ENCODE measurements at places on chromosomes 5 and 9.

- DNase-seq, result no peak
Measured at GRCh38 chr5:71770381-71770780, 51.3 kb downstream of the CARTPT start.

- DNase-seq, result no peak
Measured at GRCh38 chr5:151430731-151431130, 16.7 kb upstream of the SLC36A1 start.

DNA sequence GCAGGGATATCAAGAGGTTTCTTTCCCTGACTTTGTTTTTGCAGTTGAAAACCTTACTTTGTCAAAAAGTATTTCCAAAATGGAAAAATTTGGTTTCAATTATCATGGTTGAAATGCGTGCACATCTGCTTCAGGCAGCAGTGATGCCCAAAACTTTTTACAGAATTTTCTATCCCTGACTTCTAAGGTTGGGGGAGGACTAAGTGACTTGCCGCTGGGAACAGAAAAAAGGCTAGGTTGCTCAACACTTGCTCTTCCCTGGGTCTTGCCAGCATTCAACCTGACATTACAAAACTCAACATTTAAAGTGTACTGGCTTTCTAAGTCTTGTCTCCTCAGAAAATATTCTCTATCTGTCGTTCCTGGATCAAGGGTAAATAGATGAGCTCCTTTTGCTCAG, 4.7 kb downstream of the KLHL3 start:
- no peak for DNase-seq

- no peak for DNase-seq
Measured at GRCh38 chr9:130246126-130246525, 19.4 kb upstream of the HMCN2 start.

GRCh38 chr9:135877791-135878527, 29.4 kb downstream of the CAMSAP1 start:
- no peak for DNase-seq

GRCh38 chr9:114928136-114928535, 2.3 kb downstream of the TNFSF8 start:
- DNase-seq, result no peak

DNA sequence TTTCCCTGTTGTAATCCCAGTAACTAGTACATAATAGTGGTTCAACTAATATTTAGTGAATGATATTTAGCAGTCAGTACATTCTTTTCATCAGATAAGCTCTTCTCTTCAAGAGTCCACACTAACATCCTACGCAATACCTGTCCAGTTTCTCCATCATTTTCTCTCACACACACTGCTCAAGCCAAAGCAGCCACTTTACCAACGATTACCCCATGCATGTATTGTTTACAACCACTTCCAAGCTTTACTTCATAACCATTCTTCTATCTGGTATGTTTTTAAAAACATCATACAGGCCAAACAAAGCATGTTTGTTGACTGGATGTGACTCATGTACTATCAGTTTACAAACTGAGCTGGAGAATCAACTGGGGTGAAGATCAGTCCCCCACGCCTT, 7.3 kb downstream of the UBTD2 start:
- no peak for DNase-seq

DNA sequence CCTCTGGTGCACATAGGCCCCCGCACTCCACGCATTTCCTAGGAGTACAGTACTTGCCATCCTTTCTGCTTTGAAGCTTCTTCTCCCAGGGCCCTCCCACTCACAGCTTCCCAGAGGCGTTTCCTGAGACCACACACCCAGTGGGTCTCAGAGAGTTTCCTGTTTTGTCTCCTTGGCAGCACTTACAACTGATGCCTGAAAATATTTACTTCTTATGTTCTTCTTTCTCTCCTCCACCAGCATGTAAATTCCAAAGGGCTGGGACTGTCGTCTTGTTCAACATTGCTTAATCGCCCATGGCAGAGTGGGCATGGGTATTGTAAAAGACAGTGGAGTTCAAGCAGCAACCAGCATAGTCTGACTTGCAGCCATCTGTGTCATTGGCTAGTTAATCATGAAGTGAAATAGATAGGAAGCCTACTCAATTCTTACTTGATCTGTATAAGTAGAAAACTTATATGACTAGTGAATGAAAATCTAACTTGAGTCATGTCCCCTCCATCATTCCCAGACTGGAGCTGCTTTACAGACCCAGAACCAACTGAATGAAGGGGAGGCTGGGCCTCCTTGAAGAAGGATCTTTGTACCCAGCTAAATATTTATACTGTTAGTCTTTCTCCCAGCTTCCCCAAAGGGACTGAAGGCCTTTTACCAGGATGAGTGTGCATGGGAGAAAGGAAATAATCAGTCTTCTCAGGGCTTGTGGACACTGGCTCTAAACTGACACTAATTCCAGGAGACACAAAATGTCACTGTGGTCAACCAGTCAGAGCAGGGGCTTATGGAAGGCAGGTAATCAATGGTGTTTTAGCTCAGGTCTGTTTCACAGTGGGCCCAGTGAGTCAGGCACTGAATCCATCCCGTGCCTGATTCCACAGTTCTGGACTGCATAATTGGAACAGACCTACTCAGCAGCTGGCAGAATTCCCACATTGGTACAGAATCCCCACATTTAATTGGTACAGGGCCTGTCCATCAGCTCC, 116.4 kb downstream of the SV2C start:
- no peak for DNase-seq

DNA sequence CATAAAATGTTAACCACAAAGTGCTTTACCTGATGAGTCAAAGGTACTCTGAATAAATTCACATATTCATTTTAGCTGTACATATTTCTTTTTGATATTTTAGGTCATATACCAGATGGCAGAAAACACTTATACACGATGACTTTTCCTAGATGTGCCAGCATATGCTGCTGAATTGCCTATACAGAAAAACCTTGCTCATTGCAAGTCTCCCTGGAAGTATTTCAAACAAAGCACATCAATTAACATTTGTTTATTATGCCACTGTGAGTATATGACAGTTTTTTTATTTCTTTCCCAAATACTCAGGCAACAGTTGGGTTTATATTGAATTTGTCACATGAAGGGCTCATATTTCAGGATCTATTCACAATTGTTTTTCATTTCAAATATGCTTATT, 180.8 kb downstream of the TMEM232 start:
- DNase-seq, result no peak

GRCh38 chr5:102823441-102823874, 68.4 kb downstream of the PAM start:
- no peak for DNase-seq

DNA sequence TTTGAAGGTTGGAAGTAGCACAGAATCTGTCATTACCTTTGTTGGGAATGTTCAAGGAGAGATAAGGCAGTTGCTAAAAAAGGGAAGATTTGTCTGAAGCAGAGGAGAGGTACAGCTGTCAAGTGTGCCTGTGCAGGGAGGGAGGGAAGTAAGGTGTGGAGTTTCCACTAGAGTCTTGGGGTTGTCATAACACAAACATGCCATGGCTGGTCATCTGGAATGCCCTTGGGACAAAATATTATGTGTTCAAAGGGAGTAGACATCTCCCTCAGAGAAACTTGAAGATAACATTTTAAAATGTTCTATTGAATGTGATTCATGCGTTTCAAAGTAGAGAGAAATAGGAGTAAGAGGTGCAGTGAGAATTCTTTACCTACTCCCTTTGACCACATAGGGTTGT, 95.0 kb downstream of the MUSK start:
- no peak for DNase-seq

DNA sequence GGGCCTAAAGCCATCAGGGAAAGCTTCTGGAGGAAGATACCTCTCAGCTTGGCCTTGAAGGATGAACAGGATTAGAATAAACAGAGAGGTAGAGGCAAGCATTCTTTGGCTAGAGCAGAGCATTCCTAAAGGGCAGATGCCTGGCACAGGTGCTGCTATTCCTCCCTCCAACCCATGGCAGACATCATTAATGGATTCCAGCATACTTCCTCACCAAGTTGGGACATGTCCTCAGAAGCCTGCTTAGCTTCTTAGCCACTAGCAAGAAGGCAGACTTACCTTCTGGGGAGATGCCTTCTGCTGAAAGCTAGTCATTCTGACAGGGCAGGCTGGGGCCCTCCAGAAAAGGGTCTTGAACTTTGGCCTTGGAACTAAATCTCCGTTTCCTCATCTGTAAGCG, 122.0 kb downstream of the RGS3 start:
- DNase-seq, result no peak

DNA sequence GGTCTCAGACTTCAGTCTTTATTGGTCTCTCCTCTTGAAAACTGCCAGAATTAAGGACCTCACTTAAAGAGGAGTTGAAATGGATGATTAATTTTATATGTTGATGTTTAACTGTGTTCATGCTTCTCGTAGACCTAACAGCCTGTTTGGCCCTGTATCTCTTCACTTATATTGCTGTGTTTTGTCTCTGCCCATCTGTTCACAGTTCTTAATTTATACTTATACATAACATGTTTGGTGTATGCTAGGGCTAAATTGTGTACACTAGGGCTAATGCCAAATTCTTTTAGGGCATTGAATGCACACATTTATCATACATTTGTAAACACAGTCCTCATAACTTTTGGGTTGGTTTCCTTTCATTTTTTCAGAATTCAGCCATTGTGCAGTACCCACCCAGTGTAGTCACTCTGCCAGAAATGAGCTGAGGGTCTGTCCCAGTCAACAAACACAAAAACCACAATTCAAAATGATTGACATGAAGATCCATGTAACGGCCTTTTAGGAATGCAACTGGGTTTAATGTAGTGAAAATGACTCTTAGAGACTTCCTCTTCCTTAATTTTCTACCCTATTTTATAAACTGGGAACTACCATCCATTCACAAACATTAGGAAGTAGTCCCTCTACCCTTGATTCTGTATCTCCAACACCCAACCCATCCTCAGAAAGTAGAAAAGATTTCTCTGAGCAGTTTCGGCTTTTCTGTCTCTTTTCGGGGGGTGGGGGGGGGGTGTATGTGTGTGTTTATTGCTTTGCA, 668.8 kb upstream of the KLF4 start:
- DNase-seq, result no peak

DNA sequence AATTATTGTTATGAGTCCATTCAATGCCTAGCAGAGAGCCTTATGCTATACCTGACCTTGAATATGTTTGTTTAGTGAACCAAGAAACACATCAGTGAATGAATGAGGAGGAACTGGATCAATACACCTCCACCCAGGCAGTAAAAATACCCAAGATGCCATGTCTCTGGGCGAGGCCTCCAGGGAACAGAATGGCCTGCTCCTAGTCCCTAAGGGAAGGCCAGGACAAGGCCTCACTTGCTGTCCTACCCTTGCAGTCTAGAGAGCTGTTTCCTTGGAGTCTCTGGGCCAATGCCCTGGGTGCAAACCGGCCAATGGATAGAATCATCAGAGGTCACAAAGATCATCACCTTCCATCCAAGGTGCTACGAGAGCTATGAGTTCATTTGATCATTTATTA, 26.1 kb downstream of the TNIP1 start:
- DNase-seq, result no peak

DNA sequence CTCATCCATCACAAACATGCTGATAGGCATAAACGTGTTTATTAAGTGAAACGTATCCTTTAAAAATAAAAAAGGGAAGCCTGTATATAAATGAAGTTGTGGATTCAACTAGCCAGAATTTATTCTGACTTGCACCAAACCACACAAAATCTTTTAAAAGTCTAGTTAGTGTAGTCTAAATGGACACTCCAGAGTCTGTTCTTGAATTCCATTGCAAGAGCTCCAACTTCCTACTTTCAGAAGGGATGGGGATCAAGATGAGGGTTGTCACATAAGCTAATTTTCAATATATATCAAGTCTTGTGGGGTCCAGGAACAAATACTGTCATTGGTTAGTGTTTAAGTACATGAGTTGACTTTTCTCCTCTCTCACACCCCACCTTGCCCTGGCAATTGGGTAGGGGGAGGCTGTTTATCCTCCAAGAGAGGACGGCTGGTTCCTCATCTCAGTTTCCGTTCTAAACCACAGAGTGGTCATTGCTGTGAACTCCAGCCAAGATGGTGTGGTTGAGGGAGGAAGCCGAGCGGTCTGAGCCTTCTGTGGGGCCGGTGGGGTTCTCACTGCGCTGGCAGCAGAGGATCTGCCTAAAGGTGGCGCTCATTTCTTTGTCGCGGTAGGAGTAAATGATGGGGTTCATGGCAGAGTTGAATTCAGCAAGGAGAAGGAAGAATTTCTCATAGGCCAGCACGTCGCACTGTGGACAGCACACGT, 163.2 kb downstream of the LPAR1 start:
- no peak for DNase-seq

GRCh38 chr5:133370904-133371303, 241.4 kb downstream of the FSTL4 start:
- no peak for DNase-seq

- DNase-seq, result no peak
Measured at GRCh38 chr5:7970816-7971215, 101.9 kb downstream of the MTRR start.

DNA sequence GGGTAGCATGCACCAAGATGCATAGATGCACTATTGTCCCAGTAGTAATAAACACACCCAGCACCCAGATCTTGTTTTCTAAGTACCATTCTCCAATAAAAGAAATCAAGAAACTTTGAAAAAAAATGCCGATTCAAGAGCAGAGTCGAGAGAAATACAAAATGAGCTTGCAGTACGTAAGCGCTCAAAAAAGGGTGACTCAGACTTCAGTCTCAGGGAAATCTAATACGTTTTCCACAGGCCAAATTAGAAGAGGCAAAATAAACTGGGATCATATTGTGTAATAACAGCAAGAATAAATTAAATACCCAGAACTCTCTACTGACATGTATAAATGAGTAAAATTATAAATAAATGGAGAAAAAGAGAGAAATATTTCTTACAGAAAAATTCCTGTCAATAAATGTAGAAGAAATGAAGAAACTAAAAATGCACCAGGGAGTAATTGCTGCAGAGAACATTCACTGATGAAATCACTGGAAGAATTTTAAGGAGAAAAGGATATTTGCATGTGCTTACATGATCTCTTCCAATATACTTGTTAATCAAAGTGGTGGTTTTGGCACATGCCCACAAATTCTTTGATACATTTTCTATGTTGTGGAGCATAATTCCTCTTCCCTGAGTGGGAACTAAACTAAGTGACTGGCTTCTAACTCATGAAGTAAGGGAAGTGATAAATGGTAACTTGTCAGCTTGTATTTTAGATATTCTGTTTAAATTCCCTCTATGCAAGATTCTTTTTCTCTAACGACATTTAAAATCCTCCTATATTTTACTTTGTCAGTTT, 567.6 kb upstream of the ADAMTS16 start:
- no peak for DNase-seq

DNA sequence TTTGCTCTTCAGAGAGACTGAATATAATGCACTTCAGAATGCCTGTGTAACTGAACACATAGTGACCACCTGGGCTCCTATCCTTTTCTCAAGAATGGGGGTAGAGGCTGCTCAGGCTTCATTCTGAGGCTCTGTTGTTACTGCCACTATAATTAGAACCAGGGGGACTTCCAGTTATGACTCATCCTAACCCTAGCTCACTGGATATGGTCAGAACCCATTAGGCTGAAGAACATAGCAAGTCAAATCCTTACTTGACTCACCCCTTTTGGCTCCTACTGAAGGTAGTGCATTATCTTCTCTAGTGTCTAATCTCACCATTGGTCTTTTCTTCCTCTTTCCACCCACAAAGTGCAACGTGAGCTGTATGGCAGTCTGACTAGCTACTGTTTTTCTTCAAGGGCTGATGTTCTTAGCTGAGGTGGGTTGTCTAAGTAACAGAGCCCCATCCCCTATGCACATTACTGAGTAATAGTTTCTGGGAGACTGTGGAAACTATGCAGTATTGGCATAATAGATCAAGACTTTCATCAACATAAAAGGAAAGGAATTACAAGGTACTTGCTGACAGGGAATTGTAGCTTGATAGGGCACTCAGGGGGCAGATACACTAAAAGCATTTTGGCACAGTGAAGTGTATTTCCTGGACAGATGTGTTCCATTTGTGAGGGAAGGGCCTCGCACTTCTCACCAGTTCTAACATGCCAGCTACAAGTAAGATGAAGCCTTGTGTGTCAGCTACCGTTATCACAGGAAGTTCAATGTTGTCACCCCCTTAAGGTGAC, 431.0 kb upstream of the MEF2C start:
- peak; percentile 19 for DNase-seq
